Nucleus accumbens (tissue), 56 donors: ENCODE measurements at places on chromosomes 6 and 20.

- no peak for DNase-seq
Observed at GRCh38 chr6:111834356-111834755, 38.9 kb downstream of the FYN start.

DNA sequence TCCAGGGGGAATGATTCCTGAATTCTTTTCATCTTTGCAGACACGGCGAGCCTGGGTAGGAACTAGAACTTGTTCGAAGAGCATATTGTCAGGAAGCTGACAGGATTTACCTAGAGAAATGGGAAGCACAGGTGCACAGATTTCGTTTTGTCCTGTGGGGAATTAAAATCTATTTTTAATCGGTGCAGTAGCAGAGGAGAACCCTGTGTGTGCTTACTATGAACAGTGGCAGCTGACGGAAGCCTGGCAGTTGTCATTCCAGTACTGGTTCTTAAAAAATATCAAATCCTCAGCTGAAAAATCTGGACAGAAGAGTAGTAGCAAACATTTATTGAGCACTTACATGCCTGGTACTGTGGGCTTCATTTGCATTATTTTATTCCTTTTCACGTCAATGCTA lies 609.0 kb downstream of the QKI start:
- DNase-seq: no peak

- DNase-seq: no peak
Observed at GRCh38 chr6:170174771-170175643, 115.9 kb downstream of the DLL1 start.

- no peak for DNase-seq
Observed at GRCh38 chr20:44589537-44589936, 7.2 kb downstream of the PKIG start.

GRCh38 chr20:62715201-62715600 lies 6.6 kb downstream of the NTSR1 start:
- no peak for DNase-seq
